Testis (tissue), 5 donors: ENCODE measurements at places on chromosomes 4 and X. TPM values are rescaled to one million over a fixed set of nuclear protein-coding genes. Genes with fewer than 3 reads are reported as not detected.

GRCh38 chrX:135295944-135296305 lies 13.4 kb upstream of the ETDC start:
- no peaks in the 10 kb centered on the region for H3K4me1 ChIP-seq
- no peak overlapping the region for H3K27ac ChIP-seq
- no peaks in the 10 kb centered on the region for H3K36me3 ChIP-seq
- H3K4me3 ChIP-seq = no peak overlapping the region
- DNase-seq = no peak
- H3K27me3 ChIP-seq = no peaks in the 10 kb centered on the region

DNA sequence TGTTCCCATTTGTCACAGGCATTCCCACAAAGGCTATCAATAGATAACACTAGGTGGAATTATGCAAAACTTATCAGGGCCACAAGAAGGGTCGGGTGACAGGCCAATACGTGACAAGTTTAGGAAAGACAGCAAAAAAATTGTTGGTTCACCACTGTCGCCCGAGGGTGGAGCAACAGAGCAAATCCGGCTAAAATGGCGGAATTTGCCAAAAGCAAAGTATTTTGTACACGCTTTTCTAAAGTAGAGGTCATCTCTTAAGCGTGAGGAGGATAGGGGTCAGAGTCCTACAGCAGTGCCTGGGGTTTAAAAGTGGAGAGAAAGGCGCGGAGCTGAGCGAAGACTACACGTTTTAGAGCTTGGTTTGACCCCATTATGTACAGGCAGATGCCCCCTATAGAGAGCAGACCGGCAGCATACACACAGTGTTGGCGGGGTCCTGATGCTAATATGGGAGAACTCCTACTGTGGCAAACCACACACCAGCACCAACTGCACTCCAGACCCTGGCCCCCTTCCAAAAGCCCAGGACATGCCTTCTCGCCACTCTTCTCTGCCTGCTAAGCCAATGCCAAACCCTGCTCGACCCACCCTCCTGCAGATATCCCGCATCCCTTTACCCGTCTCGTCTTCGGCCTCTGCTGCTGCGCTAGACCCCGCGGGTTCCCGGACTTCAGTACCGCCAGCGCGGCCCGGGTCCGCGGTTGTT lies 733 bp downstream of the CCNA2 start:
- no peak overlapping the region for H3K27ac ChIP-seq
- peak overlapping the region; percentile 67 for H3K4me3 ChIP-seq
- no peaks in the 10 kb centered on the region for H3K27me3 ChIP-seq
- H3K4me1 ChIP-seq = peaks cover 4% of the 10 kb centered on the region

GRCh38 chr4:120056246-120056645 lies 10.4 kb downstream of the MAD2L1 start:
- H3K36me3 ChIP-seq = no peaks in the 10 kb centered on the region
- H3K27me3 ChIP-seq = no peaks in the 10 kb centered on the region
- H3K27ac ChIP-seq = no peak overlapping the region
- no peak overlapping the region for H3K4me3 ChIP-seq
- H3K4me1 ChIP-seq = no peaks in the 10 kb centered on the region

GRCh38 chrX:109914114-109914849 lies 88.6 kb upstream of the TMEM164 start:
- H3K4me3 ChIP-seq = no peak overlapping the region
- H3K27me3 ChIP-seq = no peaks in the 10 kb centered on the region
- H3K27ac ChIP-seq = no peak overlapping the region
- DNase-seq = no peak
- H3K4me1 ChIP-seq = no peaks in the 10 kb centered on the region

GRCh38 chrX:43065978-43066377 lies 288.0 kb upstream of the PPP1R2C start:
- no peaks in the 10 kb centered on the region for H3K4me1 ChIP-seq
- no peaks in the 10 kb centered on the region for H3K27me3 ChIP-seq
- no peak overlapping the region for H3K27ac ChIP-seq
- no peak overlapping the region for H3K4me3 ChIP-seq

DNA sequence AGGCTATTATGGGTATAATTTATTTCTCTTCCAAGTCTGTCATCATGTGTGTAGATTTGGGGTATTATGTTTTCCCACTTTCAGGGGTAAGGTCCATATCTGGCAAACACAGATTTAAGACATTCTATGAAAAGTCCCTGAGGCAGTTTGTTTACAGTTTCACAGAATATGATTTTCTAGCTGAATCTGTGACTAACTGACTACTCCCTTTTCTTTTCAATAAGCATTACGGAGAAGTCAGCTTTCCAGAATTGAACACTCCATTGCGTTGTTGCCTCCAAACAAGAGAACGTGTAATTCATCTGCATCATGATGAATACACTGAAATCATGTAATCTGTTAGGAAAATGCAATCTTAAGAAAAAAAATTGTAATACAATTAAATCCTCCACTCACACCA lies 226.7 kb upstream of the SFRP2 start:
- no peak overlapping the region for H3K4me3 ChIP-seq
- no peak for DNase-seq
- H3K4me1 ChIP-seq = no peaks in the 10 kb centered on the region
- no peaks in the 10 kb centered on the region for H3K27me3 ChIP-seq

DNA sequence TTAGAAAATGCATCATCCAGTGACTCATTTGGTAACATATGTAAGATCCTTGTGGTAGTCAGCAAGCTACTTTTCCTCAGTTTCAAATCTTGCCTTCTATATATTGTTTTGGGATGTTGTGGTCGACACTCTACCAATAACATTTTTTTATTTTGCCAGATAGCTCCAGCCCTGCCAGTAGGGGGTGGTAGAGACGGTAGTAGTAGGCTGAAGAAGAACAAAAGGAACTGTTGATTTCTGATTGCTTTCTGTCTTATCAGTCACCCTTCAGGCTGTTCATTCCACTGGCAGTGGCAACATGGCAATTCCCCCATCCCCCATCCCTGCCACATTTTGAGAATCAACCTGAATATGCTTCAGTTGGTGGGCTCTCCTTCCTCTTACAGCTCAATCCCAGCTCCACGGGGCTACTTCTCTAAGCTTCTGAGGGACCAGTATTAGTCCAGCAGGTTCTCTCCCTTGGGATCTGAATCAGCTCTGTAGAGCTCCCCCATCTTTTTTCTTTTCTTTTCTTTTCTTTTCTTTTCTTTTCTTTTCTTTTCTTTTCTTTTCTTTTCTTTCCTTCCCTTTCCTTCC lies 171.5 kb upstream of the VEGFC start:
- H3K27ac ChIP-seq = no peak overlapping the region
- DNase-seq = no peak
- no peak overlapping the region for H3K4me3 ChIP-seq
- no peaks in the 10 kb centered on the region for H3K4me1 ChIP-seq
- H3K27me3 ChIP-seq = no peaks in the 10 kb centered on the region
- H3K36me3 ChIP-seq = no peaks in the 10 kb centered on the region

- H3K36me3 ChIP-seq = no peaks in the 10 kb centered on the region
- peak; percentile 17 for DNase-seq
- H3K27ac ChIP-seq = no peak overlapping the region
These were observed 238.1 kb downstream of the BMPR1B start for GRCh38 chr4:94995684-94996394.

Gene DRP2
- total RNA-seq = 1.6 TPM

Gene RAB41
- 4.3 TPM for total RNA-seq

- H3K4me3 ChIP-seq = no peak overlapping the region
- no peak overlapping the region for H3K27ac ChIP-seq
- H3K4me1 ChIP-seq = no peaks in the 10 kb centered on the region
- no peaks in the 10 kb centered on the region for H3K36me3 ChIP-seq
- no peak for DNase-seq
These were observed 388.2 kb downstream of the OPHN1 start for GRCh38 chrX:68045008-68045577.

Gene FATE1
- total RNA-seq = 1,316 TPM

DNA sequence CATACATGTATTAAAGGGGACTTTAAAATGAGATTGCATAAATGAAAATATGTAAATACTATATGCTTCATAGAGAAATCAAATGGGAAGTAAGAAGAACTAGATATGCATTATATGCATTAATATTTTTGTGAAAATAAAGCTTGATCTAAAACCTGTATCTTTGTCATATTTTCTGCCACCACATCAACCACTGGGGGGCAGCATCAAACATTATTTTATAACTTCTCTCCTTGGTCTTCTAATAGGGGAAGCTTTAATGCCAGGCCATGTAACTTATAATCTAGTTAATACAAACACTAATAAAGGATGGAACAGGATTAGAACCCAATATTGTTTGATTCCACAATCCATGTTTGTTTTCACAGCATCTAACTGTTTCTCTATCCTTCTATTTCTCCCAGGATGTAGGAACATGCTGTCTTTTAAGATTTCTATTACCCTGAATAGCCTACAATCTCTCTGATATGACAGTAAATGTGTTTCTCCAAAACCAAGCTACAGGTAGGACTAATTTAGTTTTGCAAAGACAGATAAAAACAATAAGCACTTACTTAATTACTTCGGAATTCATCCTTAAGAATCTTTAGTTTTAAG lies 10.0 kb downstream of the QRFPR start:
- H3K4me1 ChIP-seq = no peaks in the 10 kb centered on the region
- no peaks in the 10 kb centered on the region for H3K36me3 ChIP-seq
- peak; percentile 72 for DNase-seq
- H3K4me3 ChIP-seq = no peak overlapping the region

Gene RGN
- total RNA-seq = 8.1 TPM

- no peak overlapping the region for H3K27ac ChIP-seq
- no peak overlapping the region for H3K4me3 ChIP-seq
- no peaks in the 10 kb centered on the region for H3K27me3 ChIP-seq
- DNase-seq = no peak
These were observed 10.0 kb downstream of the SMC1A start for GRCh38 chrX:53412446-53412845.

Gene SH3D19
- total RNA-seq = 49.9 TPM

DNA sequence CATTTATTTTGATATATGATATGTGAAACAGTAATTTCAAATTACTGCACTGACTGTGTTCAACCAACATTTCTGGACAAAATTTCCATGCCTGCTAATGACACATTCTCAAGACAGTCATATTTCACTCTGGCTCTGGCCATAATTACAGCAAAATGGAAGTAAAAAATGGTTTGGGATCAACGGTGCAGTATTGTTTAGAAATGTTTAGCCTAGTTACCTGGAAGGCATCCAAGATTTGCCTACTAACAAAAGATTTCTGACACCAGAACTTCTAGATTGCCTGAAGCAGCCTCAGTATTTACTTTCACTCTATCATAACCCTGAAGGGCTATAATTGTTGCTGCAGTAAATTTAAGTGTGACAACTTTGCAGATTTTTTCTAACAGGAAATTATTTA lies 416.3 kb downstream of the PCDH10 start:
- DNase-seq = no peak
- no peaks in the 10 kb centered on the region for H3K36me3 ChIP-seq
- no peaks in the 10 kb centered on the region for H3K4me1 ChIP-seq
- H3K4me3 ChIP-seq = no peak overlapping the region

GRCh38 chr4:167380964-167381363 lies 146.7 kb upstream of the SPOCK3 start:
- H3K36me3 ChIP-seq = no peaks in the 10 kb centered on the region
- DNase-seq = no peak
- no peaks in the 10 kb centered on the region for H3K27me3 ChIP-seq
- H3K4me1 ChIP-seq = no peaks in the 10 kb centered on the region
- no peak overlapping the region for H3K27ac ChIP-seq

Gene RBMXL3
- total RNA-seq = 4.6 TPM

- no peaks in the 10 kb centered on the region for H3K36me3 ChIP-seq
- DNase-seq = no peak
- no peak within 1 kb of the TSS for H3K27ac ChIP-seq
- no peaks in the 10 kb centered on the region for H3K4me1 ChIP-seq
- H3K4me3 ChIP-seq = no peak within 1 kb of the TSS
- no peaks in the 10 kb centered on the region for H3K27me3 ChIP-seq
These were observed at the start of gene PLAC1 for GRCh38 chrX:134658002-134658759. Gene PLAC1, minus strand, starts transcription at chrX:134658471. Its CDS starts 91,789 bp downstream, at chrX:134566682.

DNA sequence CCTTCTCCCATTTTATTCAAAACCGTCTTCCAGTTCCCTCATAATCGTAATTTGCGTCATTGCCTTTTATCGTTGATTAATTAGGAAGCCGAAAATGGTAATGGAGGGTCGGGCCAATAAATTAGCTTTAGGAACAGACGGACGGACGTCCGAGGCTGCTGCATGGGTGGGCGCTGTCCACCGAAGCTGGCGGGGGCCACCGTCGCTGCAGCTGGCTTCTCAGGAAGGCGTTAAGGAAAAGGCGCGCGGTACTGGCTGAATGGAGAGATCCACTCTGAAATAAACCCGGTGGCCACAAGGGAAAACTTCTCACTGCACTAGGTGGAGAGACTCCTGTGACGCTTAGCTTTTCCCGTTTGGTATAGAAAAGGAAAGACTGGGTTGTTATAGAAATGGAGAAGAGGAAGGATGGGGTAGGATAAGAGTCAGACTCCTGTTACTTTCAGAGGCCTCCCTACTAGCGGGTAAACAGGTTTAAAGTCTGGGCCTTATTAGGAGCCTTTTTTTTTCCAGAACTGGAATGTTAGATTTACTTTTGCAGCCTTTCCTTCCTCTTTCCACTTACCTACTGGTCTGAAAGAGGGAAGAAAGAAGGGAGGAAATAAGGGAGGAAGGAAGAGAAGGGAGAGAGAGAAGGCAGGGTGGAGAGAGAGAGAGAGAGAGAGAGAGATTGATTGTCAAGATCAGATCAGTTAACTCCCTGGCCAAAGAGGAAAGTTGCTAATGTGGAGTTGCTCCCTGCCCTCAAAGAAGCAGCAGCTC lies 11.3 kb upstream of the PRDM8 start:
- H3K36me3 ChIP-seq = no peaks in the 10 kb centered on the region
- H3K4me3 ChIP-seq = peak overlapping the region; percentile 72
- no peak overlapping the region for H3K27ac ChIP-seq
- H3K27me3 ChIP-seq = peaks cover 5% of the 10 kb centered on the region
- H3K4me1 ChIP-seq = peaks cover 15% of the 10 kb centered on the region

- H3K4me1 ChIP-seq = no peaks in the 10 kb centered on the region
- no peak overlapping the region for H3K27ac ChIP-seq
- no peak overlapping the region for H3K4me3 ChIP-seq
- no peak for DNase-seq
- H3K36me3 ChIP-seq = no peaks in the 10 kb centered on the region
These were observed 4.6 kb downstream of the ZNF185 start for GRCh38 chrX:152902502-152902820.

Gene IQCM
- total RNA-seq = 10.7 TPM

Gene UGT2B15
- total RNA-seq = 0.50 TPM

DNA sequence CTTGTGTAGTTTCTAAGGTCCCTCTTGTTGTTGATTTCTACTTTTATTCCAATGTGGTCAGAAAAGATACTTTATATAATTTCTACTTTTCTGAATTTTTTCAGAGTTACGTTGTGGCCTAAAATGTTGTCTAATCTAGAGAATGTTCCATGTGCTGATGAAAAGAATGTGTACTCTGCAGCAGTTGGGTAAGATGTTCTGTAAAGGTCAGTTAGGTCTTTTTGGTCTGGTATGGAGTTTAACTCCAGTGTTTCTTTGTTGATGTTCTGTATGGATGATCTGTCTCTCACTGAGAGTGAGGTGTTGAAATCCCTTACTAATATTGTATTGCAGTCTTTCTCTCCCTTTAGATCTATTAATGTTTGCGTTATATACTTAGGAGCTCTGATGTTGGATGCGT lies 37.0 kb upstream of the GPRIN3 start:
- H3K27me3 ChIP-seq = no peaks in the 10 kb centered on the region
- H3K27ac ChIP-seq = no peak overlapping the region
- DNase-seq = no peak

GRCh38 chr4:24089851-24090534 lies 200.1 kb upstream of the PPARGC1A start:
- H3K27me3 ChIP-seq = no peaks in the 10 kb centered on the region
- no peak overlapping the region for H3K4me3 ChIP-seq
- H3K27ac ChIP-seq = no peak overlapping the region
- no peak for DNase-seq
- H3K4me1 ChIP-seq = no peaks in the 10 kb centered on the region

Gene TMEM150C
- total RNA-seq = 7.2 TPM

- no peak overlapping the region for H3K4me3 ChIP-seq
- DNase-seq = no peak
- no peaks in the 10 kb centered on the region for H3K36me3 ChIP-seq
- no peak overlapping the region for H3K27ac ChIP-seq
These were observed 287.1 kb downstream of the PPARGC1A start for GRCh38 chr4:23602720-23603119.
